ENCODE measurements at places on chromosomes 3 and 15.

DNA sequence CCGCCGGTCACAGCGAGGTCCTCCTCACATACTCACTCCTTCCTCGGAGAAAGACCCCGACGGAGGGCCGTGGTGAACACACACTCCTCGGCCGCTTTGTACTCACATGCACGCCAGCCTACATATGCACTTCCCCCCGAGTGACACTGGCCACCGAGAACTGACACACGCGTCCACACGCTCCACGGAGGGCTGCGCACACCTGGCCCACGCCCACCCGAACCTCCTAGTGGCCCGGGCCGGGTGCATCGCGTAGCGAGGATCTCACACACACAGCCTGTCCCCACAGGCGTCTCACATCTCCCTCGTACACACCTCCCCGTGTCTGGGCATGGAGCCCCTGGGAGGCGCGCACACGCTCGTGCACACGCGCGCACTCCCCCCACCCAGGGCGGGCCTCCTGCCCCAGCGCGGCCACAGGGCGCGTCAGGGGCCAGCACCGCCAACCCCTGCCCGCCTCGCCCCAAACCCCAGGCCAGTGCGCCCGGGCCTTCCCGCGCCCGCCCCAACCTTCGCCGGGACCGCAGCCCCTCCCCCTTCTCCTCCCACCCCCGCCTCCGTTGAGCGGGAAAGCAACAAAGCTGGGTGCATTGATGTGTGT lies 411 bp upstream of the C3orf70 start:
- DNase-seq = no peak

GRCh38 chr15:98720577-98721565 lies 72.5 kb downstream of the IGF1R start:
- no peak for DNase-seq

DNA sequence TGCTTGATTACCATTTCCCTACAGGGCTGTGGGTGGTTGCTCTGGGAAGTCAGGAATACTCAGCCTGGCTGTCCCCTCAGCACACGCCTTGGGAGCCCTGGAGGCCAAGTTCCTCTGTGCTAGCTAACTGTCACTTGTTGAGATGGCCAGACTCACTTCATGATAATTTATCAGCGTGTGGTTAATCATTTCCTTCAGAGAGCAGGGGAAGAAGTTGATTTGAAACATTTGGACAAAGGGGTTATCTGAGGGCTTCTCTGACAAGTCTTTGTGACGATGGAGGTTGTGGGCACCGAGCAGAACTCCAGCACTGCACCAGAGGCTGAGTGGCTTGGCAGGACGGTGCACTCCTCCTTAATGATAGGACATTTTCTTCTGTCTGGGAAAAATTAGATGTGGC lies 61.9 kb downstream of the WHAMM start:
- DNase-seq = no peak

DNA sequence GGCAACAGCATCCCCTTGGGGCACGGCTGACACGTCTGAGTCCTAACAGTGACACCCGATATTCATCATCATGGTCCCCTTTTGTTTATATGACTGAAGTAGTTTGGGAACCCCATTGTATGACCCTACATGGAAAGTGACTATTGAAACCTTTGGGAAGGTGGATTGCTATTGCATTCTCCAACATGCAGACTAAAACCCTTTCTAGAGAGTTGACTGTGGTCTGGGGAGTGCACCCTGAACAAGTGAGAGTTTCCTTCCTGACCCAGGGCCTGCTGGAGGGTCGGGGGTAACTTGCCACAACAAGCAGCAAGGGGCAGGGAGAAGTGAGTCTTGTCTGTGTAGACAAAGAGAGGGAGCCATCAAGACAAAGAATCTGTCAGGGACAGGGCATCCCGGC lies 54.4 kb downstream of the ISG20 start:
- no peak for DNase-seq

DNA sequence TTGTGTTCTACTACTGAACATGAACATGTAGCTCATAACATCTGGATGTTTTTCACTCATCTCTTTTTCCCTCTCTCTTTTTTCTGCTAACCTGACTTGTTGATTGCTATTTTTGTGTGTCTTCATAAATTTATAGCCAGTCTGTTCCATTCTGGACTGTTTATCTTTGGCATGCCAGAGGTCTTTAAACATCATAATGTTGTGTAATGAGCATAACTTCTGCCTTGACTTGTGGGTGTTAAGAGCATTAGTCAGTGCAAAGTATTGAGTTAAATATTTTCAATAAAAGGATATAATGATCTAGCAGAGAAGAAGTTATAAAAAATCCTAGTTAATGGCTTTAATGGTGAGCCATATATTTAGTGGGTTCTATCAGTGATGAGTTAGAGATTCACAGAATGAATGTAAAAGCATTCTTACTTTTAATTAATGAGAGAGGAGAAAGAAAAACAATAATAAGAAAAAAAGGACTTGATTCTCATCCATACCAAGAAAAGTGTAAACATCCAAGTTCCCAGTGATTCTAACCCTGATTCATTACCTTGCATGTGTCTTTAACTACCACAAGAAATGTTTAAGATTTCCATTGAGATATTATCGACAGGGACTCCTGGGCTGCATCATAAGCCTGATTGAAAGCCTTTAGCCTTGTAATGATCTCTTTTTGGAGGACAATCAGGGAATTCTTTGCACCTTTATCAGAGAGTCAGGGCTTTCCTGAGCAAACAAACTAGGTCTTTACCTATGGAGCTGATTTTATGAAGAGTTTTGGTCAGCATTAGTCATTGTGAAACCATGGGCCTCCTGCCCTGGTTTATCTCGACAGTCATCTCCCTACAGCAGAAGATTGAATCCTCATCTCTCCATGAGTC lies 22.9 kb downstream of the MITF start:
- peak; percentile 81 for DNase-seq

GRCh38 chr3:42605546-42606173 lies 5.2 kb downstream of the NKTR start:
- DNase-seq = no peak

DNA sequence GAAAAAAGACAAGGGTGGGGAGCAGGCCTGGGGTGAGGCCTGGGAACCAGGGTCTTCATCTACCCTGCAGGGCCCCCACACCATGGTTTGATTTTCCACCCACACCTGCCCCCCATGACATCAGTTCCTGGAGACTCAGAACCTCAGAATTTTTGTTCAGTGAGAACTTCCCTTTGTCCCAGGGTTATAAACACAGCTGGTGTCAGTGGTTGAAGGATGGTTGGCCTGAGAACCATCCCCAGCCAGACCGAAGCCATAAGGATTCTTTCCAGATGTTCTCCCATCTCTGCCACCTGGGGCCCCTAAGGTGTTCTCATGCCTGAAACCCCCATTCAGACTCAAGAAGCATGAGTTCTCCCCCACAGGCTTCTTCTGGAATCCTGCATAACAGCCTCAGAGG lies 16.6 kb downstream of the CCDC33 start:
- DNase-seq = no peak

DNA sequence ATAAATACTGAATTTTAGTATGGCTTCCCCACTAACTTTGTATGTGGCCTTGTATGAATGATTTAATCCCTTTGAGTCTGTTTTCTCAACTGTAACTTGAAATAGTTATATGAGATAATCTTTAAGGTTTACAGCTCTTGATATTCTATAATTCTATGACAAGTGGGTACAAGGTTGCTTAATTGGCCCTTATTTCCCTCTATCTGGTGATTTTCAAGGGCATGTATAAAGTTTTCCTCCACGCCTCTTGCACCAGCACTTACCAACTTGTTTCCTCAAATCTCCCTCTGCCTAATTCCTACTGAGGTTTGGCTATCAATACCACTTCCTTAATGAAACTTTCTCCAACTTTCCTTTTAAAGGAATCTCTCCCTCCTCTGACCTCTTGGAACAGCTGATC lies 112.9 kb downstream of the ISL2 start:
- no peak for DNase-seq

DNA sequence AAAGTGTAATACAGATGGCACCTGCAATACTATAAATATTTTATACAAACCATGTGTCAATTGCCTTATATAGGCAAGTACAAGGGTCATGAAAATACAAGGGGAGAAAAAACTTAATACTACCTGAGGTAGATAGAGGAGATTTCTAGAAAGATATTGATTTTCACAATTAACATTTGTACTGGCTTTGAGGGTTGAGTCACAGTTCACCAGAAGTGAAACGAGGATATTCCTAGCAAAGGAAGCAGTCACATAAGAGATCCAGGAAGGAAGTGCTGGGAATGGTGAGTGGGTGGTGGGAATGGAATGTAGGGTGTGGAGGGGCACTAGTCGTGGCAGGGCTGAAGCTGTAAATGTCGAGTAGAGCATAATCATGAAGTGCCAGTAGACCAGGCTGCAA lies 108.7 kb downstream of the P2RY1 start:
- DNase-seq = no peak

DNA sequence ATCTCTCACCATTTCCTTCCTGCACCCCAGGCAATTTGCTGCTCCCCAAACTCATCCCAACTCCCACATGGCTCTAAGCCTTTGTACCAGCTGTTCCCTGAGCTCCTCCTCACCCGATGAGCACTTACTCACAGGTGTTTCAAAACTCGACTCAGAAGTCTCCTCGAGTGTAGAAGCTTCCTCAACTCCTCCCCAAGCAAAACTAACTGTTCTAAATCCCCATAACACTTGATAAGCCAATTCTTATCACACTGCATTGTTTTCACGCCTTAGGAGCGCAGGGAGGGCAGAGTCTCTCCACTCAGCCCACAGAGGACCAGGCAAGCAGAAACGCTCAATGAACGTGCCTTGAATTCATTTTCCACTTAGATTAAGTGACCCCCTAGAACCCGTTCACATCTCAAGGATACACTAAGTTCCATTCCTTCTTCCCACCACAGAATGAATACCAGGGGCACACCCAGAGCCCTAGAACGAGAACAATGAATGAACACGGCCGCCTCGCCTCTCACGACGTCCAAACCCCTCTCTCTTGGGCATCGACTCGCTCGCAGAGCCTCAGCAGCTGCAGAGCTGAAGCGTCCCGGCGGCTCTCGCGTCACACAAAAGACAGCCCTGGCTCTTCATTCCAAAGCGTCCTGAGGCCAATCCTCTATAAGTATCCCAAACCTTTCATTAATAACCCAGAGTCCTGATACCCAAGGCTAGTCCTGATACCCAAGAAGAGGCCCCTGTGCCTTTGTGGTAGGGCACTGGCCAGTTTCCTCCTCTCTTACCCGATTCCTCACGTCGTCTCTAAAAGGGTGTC lies 1.1 kb downstream of the RAF1 start:
- no peak for DNase-seq

DNA sequence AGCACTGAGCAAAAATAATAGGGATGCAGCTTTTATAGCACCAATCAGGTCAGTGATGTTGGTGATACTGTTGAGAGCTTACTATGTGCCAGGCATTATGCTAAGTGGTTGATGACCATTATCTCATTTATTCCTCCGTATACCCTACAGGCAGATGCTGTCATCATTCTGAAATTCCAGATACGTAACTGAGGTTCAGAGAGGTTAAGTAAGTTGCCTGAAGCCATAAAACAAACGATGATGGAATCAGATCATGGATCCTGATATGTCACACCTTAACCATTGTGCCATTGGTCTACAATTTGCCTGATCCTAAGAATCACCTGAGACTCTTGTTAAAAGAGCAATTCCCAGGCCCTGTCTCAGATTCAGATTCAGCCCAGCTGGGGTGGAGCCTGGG lies 49.5 kb downstream of the ST6GAL1 start:
- no peak for DNase-seq

DNA sequence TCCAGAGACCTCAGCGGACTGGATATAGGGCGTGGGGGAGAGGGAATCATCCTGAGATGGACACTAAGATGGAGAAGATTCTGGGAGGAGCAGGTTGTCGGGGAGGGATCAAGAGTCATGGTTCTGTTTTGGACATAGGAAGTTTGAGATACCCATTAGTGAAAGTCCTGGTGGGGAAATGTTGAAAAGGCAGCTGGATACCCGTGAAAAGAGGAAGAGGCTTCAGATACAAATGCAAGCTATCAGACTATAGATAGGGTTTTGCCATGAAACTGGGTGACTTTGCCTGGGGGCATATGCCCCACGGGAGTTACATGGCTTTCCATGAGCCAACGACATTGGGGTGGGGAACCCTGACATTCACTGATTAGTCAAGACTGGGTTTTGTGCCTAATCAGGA lies 1.1 kb upstream of the GPR62 start:
- no peak for DNase-seq

GRCh38 chr15:89498574-89498906 lies 2.2 kb upstream of the RHCG start:
- DNase-seq = no peak

GRCh38 chr15:100101426-100102089 lies 240.2 kb downstream of the ADAMTS17 start:
- no peak for DNase-seq

DNA sequence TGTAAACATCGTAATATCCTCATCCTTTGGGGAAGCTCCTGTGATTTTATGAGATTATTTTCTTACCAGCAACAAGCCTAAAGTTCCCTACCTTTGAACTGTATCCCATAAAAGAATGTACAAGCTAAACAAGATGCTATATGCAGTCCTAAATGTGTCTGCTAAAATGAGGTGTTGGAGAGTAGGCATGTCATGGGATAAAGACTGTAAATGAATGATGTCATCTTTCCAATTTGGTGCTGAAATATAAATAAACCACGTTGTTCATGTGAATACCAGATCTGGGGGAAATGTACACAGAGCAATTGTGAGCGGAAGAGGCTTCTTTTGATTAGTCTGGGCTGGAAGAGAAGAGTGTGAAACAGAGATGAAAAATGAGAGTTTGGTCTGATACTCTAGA lies 214.9 kb upstream of the WNT5A start:
- DNase-seq = no peak

- DNase-seq = no peak
Measured at GRCh38 chr15:75313116-75313845, 22.6 kb upstream of the COMMD4 start.

DNA sequence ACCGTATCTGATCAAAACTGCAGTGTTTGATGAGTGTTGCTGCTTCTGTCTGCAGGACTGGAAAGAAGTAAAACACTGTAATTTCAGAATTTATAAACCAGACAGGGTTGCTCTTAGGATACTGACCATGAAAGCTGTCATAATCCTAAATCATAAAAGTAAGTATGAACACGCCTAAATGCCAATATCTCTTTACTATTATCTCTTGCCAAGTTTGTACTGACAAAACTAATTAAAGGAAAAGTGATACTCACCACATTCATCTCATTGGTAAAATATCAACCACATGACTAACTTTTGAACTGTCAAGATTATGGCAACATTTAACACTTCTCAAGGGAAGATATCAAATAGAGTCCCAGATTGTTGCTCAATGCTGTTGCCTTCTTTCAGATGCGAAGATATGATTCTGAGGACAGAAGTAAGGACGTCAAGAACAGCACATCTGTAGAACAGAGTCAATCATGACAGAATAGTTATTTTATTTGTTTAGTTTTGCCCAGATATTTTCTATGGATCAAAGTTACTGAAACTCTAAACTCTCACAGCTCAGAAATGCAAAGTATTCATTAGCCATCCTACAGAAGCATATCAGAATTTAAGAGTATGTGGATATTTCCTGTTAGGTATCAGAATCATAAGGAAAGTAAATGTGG lies 61.4 kb upstream of the COL8A1 start:
- no peak for DNase-seq

DNA sequence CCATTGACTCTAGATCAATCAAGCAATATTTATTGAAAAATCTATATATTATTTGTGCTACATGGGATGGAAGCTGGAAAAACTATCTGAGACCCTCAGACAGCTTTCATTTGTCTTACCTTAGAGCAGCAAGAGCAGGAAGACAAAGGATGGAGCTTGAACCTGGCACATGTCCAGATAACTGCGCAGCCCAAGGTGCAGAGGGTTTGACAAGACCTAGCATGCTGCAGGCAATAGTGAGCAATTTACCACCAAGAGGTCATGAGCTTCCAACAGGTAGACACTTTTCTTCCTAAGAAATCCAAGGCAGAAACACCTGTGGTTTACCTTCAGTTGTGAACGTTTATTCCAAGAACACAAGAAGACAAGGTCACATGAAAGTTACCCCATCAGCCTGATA lies 214.7 kb upstream of the NECTIN3 start:
- no peak for DNase-seq

All from fibroblast of skin of left quadriceps (primary cell).